ENCODE measurements at places on chromosomes 2 and 18.

DNA sequence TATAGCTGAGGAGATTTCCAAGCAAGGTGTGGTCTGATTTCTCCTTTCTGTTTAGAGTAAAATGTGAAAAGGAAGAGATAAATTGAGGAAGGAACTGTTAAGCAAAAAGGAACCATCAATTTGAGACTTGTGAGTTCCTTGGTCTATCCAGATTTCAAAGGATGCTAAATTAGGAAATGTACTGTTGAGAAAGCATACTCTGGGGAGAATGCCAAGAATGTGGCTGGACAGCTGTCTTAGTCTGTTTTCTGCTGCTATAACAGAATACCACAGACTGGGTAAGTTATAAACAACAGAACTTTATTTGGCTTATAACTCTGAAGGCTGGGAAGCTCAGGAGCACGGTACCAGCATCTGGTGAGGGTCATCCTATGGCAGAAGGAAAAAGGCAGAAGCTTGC lies 1097.2 kb downstream of the TDRD15 start:
- DNase-seq, result no peak

GRCh38 chr18:2173486-2173885 lies 397.8 kb downstream of the METTL4 start:
- DNase-seq, result peak; percentile 17

DNA sequence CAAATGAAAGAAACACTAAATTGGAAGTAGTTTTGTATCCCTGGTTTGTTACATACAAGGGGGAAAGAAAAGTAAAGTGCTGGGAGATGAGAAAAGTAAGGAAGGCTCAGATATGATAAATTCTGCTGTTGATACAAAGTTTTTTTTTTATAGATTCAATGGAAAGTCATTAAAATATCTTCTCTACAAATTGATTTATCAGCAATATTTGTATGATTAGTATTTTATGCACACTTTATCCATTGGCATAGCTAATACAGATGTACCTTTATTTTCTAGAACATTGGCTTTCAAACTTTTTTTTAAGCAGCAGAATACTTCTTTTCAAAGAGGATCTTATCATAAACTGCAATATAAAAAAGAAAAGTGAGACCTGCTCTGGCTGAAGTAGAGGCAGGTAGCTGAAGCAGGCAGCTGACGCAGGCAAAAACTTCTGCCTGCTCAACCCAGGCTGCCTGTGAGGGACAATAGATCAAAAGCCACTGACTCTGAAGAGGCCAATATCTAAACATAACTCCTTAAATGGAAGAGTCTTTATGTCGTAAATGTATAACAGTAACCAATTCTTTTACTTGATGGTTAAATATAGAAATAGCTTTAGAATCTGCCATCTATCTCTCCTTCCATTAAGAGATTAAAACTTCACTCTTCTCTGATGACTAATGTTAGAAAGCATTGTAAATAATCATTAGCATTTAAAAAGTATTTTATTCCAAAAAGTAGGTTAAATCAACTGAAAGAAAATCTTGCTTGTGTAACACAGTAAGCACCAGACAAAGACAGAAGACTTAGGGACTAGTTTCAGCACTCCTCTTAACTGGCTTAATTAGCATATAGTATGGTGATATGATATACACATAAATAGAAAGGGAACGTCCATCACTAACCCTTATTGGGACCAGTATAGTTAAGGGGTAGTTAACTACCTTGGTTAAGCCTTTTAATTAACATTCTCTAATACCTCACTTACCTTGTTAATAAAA lies 174.2 kb downstream of the SLC39A10 start:
- no peak for DNase-seq

- no peak for DNase-seq
These were observed 37.1 kb downstream of the TEX51 start for GRCh38 chr2:126935774-126936173.

GRCh38 chr2:108390340-108390739 lies 12.6 kb downstream of the SULT1C4 start:
- no peak for DNase-seq

GRCh38 chr2:176128172-176128981 lies 1.1 kb upstream of the HOXD8 start:
- DNase-seq, result no peak

DNA sequence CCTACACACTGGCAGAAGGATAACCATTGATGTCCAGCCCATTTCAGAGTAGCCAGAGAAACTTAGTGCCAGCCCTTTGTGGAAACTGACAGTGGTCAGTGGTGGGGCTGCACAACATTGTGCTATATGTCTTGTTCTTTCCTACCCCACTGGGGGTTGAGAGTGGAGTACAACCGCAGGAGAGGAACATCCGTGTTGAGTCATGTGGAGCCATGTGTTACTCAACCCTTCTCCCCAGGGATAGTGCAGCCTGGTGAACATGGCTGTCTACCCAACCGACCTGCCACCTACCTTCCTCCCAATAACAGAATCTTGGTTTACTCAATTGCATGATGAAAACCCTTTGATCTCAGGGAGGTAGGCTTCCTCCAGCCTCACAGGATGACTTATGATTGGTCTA lies 65.3 kb upstream of the MAPK4 start:
- no peak for DNase-seq

Data from GM04504 (cell line).